ENCODE measurements at places on chromosomes 1 and 21.

DNA sequence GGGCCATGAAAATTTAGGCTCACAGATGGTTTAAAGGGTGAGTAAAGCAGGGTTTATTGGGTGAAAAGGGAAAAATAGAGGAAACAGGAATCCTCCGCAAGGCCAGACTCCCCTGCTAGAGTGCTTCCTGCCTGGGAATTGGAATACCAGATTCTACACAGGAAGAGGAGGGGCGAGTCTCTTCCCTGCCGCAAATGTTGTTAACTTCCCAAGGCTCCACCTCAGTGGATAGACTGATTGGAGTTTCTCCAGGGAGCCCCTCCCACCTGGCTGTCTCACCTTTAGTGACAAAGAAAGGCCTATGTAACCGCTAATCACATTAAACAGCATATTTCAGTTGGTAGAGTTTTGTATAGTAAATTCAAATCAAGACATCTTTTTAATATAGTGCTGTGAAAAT, 1450.1 kb downstream of the KCNT2 start:
- DNase-seq: no peak

DNA sequence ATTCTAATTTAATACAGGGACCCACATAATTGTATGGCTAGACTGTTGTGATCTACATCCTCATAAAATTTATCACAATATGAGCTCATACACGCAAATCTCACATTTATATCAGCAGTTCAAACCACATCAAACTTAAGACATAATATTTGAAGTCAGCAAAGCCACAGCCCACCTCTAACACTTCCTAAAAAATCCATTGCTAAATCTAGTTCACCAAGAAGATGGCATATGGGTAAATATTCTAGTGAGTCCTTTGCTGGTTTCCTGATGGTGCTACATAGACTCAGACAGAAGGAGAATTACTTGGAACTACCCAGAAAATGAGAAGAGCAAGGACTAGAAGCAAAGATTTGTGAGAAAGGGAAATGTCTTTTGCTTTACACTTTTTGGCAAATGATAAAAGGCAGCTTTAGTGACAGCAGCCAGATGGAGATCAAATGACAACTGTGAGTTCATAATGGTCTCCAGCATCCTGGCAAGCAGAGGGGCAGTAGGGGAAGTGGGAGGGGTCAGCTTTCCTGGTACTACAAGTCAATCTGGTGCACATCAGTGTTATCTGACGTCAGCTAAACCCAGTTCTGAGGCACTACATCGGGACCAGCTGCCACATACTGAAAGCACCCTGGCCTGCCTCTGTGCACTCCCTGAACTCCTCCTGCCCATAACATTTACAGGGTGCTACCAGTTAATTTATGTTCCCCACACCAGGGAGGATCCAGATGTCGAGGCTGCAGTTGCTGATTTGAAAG, 10.6 kb upstream of the GADD45A start:
- DNase-seq: peak; percentile 47

DNA sequence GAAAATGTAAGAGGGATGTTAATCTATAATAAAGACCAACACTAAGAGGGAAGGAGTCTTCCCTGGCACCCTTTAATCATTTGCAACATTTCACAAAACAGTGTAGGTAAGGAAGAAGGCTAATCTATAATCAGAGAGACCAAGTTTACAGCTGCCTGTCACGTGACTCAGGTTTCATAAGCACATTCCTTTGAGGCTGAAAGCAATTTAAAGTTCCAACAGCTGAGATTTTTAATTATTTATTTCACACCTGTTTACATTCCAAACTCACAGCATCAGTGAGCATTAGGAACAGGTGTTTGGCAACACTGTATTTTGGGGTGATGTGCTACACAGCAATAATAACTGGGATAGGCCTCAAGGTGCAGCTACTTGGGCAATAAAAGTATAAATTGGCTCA, 75.7 kb upstream of the PGBD5 start:
- no peak for DNase-seq

GRCh38 chr1:59640851-59641250, 173.9 kb upstream of the HOOK1 start:
- DNase-seq: peak; percentile 26

DNA sequence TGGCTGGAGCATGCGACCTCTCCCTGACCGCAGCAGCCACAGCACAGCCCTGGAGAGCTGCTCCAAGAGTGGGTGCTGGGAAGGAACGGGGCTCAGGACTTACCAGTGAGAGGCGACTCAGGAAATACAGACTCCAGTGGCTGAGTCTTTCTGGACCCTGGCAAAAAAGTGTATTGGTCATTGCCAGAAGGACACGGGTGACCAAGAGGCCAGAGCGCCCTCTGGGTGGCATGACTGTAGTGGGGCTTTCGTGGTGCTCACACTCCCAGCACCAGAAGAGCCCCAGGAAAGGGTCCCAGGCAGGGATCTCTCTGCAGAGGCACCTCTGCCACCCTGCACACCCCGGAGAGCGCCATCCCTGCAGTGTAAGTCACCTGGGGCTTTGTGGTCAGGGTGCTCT, 8.9 kb upstream of the PRDM16 start:
- no peak for DNase-seq

DNA sequence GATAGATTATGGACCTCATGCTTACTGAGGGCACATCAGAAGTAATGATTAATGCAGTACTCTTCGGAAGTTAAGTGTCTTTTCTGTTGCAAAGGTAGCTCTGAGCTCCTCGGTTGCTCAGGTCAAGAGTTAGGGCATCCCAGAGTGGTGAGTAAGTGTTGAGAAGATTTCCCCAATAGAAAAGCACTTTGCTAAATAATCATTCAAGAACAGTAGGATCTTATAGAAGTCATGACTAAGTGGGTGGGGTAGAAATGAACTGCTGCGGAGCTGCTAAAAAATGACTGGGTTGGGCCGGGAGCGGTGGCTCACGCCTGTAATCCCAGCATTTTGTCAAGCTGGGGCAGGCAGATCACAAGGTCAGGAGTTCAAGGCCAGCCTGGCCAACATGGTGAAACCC, 648.6 kb upstream of the CAMK1G start:
- no peak for DNase-seq

DNA sequence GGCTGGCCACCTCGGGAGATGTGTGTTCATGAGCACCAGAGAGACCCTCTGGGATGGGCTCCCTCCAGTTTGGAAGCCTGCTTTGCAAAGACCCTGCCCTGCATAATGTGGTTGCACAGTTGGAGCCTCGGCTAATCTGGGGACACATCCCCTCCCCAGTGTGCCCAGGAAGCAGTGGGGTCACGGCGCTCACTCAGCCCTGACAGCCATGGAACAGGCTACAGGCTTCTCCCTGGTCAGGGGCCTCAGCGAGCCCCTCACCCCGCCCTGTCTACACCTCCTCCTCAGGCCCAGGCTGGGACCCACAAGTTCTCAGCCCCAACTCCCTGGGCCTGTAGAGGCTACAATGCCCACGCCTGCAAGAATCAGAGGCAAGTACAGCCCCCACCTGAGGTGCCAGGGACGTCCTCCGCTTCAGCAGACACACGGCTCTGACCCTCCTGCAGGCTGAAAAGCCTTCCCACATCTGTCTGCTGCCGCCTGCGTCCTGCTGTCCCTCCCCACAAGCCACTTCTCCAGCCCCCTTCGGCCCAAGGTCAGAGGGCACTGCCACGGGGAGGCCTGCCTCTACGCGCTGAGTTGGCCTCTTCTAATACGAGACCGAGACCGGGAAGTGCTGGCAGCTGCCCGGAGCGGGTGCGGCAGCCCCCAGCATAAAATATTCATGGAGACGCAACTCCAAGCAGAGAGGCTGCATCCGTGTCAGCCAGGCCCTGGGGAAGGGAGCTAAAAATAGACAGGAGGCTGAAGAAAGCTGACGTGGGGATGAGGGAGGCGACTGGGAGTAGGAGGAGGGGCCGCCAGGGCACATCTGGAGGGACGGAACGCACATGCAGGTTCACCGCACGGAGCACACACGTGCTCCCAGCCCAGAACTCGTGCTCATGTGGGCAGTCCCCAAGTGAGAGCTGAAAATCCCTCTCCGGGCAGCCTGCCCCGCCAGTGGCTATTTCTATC, 15.2 kb upstream of the GPR153 start:
- peak; percentile 80 for DNase-seq

DNA sequence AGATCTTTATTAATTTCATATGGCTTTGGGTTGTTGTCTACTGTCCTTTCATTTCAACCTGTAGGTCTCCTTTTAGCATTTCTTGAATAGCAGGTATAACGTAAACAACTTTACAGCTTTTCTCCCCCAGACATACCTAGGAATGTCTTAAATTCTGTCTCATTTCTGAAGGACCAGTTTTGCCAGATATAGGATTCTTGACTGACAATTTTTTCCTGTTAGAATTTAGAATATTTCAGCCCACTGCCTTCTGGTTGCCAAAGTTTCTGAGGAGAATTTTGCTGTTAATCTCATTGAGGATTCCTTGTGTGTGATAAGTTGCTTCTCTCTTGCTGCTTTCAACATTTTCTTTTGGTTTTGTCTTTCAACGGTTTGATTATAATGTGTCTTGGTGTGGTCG, 60.1 kb downstream of the CCDC30 start:
- DNase-seq: no peak

- no peak for DNase-seq
Observed at GRCh38 chr1:27111626-27112573, 43.0 kb downstream of the SLC9A1 start.

- no peak for DNase-seq
Observed at GRCh38 chr1:228494970-228495853, 8.0 kb downstream of the RNF187 start.

- DNase-seq: no peak
Observed at GRCh38 chr1:209670441-209671082, 4.7 kb upstream of the G0S2 start.

DNA sequence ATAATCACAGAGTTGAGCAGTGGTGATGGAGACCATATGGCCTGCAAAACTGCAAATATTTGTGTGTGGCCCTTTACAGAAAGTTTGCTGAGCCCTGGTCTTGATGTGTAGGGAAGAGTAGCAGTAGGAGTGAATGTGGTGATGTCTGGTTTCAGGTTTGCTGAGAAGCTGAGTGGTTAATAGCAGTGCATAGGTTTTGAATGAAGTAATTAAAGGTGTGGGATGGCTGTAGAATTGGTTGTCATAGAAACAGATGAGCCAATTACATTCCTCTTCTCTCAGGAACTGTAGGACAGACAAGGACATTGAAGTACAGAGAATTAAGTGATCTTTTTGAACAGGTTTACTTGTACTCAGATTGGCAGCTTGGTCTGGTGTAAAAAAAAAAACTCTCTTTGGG, 37.4 kb downstream of the PRDM2 start:
- no peak for DNase-seq

DNA sequence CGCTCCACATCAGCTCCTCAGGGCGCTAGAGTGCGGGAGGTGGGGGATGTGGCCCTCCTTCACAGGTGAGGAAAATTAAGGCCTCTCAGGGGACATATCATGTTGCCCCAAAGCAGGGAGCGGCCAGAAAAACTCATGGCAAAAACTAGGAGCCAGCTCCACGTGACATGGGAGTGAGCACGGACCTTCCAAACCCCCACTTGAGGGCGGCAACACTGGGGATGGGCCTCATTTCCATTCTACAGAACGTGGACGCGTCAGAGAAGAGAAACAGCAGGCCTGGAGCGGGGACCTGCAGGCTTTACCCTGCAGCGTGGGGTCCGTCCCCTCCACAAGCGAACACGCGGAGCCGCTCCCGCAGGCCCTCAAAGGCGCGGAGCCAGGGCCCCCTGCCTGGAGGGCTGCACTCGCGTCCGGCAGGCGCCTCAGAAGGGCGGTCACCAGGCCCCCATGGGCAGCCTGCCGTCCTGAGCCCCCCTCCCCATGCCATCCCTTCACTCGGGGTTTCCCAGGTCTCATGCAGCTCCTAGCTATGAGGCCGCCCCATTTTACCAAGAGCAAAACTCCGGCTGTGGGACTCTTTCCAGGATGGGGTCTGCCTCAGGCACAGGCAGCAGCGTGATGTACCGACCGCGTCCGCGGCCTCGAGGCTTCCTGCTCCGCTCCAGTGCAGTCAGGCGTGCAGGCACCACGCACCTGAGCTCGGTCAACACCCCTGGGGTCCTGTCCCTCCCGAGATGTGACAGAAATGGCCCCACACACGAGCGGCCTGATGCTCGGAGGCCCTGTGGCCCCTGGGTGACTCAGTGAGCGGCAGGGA, 5.5 kb downstream of the CFAP410 start:
- DNase-seq: no peak

DNA sequence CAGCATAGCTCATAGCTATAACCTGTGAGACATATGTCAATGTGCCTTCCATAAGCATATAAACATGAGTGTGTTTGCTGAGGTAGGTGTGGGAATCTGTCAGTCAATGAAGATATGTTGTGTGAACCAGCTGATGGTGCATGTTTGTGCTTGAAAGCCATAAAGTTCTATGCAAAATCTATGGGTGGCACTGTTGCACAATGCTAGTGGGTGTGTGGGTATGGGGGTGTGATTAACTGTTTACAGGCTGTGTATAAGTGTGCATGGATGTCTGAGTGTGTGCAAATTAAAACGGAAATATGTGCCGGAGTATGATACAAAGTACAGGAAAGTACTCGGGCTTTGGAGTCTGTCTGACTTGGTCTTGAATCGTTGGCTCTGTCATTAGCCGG, 1.0 kb upstream of the ATP2B4 start:
- no peak for DNase-seq

DNA sequence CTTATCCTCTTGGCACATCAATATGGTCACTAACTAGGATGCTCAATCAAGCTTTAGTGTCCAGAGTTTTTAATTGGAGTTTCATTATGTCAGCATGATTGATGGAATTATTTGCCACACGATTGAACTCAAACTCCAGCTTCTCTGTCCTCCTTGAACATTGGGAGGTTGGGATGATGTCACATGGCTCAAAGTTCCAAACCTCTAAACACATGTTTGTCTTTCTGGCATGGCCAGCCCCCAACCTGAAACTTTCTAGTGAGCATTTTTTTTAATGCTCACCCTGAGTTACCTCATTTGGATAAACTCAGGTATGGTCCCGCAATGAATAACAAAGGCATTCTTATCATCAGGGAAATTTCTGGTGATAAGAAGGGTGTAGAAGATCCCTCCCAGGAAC, 86.0 kb downstream of the RHOU start:
- DNase-seq: no peak

GRCh38 chr21:26758083-26758880, 86.9 kb downstream of the ADAMTS1 start:
- DNase-seq: no peak

All from forelimb muscle (tissue), 1 donor.